ENCODE measurements at places on chromosomes 11 and 22.

GRCh38 chr11:104343578-104343977 is 179.6 kb upstream of the PDGFD start:
- no peak for DNase-seq

GRCh38 chr11:33697997-33698396 is 2.6 kb downstream of the C11orf91 start:
- no peak for DNase-seq

GRCh38 chr11:132244846-132245245 is 874.4 kb downstream of the NTM start:
- no peak for DNase-seq

- DNase-seq: no peak
Observed at GRCh38 chr22:44661070-44661469, 40.9 kb upstream of the PRR5 start.

GRCh38 chr11:119030029-119030328 is 698 bp downstream of the SLC37A4 start:
- DNase-seq: peak; percentile 12

DNA sequence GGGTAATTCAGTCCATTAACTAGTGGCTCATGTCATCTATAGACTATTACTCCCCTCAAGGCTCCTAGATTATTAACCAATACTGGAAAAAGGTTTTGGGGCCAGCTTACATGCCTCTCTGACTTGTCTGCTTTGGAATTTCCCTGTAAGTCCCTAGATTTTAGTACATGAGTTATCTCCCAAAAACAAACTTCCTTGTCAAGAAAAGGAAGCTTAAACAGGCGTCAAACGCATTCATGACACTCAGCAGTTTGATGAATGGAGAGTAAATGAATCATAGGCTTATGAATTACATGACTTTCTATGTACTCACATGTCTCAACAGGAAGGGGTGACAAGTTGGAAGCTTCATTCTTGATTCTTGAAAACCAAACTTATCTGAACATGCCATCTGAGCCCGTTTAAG is 70.8 kb downstream of the BLID start:
- no peak for DNase-seq

DNA sequence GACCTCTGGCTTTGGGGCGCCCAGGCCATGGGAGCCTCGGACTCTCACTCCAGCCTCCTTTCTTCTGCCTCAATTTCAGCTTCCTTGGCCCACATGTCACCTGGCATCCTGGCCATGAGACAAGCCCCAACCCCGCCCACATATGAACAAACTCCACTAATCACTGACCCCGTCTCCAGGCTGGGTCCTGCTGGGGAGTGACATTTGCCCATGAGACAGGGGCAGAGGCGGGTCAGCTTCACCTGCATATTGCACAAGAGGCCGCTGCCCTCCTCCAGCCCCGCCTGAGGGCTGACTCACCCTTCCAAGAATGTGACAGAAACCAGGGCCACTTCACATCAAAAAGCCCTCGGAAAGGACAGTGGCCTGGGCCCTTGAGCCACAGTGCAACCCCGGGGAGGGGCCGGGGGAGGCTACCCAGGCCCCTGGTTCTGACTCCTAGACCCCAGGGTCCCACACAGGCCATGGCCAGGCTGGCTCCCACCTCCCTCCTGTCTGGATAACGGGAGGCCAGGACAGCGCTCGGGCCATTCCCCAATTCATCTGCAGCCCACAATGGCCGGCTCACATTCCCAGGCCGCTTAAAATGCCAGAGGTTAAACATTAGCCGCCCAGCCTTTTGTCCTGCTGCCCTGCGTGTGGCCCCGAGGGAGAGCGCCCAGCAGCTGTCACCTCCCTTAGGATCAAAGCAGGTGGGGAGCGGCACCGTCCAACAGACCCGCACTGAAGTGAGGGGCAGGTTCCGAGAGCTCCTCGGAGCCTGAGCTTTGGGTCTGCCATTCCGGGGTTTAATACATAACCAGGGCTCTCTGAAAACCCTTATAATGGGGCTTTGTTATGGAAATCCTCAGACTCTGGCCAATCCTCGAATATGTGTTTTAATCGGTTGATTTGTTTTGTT is 42.3 kb downstream of the TRMU start:
- no peak for DNase-seq

DNA sequence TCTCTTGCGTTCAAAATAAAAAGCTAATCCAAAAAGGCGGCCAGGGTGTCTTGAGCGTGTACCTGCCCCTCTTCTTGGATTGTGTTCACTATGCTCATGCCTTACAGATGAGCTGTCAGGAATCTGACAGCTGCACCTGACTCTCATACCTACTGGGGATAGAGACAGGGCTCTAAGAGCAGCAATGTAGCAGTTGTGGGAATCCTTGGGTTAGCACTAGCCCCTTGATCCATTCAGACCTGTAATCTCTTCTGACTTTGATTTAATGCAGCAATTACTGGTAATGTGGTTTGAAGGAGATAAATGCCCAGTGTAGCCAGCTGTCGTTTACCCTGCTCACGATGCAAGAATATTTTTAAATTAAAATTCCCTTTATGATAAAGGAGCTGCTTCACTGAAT is 145.8 kb downstream of the APOL5 start:
- DNase-seq: no peak

DNA sequence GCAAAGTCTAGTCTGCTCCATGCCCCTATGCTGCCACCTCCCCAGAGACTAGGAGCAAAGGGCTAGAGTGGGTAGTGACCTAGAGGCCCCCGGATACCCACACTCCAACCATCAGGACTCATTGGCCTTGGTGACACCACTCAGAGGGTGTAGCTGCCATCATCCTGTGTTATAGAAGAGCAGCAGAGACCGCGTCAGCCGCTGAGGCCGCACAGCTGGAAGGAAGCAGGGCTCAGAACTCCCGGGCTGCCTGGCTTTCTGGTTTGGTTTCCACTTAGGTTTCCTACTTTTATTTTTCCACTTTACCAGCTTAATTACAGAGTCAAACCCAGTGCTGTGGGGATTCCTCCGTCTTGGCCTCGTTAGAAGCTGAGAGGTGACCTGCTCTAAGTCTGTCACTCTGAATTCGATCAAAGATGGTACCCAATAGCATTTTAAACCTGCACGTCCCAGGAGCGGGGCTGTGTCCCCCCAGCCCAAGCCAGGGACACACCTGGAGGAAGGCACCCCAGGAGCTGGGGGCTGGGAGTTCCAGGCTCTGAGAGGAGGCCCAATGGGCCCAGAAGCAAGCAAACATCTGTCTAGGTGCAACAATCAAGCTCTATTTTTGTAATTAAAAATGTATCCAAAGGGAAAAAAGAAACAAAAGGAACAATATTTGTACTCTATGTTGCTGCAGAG is 2.1 kb upstream of the CDKN1C start:
- no peak for DNase-seq

DNA sequence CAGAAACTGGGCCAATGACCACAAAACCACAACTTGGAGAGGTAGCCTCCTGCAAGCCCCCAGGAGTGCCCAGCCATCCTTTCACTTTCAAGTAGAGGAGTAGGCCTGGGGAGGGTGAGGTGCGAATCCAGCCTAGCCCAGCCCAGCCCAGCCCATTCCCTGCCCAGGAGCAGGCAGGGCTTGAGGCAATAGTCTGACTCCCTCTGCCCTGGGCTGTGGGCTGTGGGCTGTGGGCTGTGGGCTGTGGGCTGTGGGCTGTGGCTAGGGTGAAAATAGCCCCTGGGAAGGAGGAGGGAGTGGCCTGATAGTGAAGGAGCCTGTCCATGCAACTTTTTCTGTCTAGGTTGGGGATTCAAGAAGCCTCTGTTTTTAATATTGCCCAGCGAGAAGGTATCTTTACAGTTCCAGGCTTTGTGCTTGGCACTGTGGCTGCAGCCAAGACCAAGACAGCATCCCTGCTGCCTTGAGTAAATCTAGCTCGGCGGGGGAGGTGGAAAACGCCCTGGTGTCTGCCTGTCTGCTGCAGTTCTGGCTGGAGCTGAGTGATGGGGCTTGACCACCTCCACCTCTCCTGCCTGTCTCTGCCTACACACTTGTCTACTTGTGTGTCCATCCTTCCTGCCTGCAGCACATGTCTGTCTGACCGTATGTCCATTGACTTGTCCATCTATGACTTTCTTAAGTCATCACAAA is 40.7 kb downstream of the LMO1 start:
- no peak for DNase-seq

DNA sequence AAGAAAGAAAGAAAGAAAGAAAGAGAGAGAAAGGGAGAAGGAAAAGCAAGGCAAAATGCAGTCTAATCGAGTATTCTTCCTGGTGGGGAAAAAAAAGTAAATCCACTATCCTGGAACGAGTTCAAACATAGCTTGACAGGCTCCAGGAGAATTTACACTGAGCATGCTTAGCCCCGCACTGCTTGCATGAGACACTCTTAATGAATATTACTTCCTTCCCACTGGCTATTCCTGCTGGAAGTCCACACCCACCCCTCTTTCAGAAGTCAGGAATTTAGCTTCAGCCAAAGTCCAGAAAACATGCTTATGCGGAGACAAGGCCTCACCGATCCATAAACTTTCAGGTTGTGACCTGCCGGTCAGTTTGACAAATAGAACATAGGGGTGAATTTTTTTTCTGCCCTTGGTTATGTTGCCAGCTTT is 251.8 kb upstream of the BLID start:
- no peak for DNase-seq

DNA sequence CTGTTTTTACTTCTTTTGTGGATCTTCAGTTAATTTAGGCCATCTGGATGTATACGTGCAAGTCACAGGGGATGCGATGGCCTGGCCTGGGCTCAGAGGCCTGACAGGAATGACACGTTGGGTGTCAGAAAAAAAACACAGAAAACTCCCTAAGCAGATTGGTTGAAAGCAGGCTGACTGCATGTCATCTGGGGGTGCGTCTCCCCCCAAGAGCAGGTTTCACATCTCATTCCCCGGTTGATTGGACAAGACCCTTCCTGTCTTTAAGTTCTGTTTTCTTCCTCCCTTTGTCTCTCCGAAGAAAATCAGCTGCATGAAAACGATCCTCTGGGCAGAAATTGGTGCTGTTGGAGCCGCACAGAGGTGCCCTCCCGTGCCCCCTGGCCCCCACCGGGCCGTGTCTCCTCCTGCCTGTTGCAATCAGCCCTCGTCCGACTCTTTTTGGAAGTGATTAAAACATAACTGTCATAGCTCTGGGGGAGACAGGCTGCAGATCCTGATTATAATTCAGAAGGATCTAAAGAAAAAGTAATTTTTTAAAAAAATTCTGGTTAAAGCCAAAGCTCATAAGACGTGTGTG is 71.8 kb upstream of the PARVG start:
- no peak for DNase-seq

DNA sequence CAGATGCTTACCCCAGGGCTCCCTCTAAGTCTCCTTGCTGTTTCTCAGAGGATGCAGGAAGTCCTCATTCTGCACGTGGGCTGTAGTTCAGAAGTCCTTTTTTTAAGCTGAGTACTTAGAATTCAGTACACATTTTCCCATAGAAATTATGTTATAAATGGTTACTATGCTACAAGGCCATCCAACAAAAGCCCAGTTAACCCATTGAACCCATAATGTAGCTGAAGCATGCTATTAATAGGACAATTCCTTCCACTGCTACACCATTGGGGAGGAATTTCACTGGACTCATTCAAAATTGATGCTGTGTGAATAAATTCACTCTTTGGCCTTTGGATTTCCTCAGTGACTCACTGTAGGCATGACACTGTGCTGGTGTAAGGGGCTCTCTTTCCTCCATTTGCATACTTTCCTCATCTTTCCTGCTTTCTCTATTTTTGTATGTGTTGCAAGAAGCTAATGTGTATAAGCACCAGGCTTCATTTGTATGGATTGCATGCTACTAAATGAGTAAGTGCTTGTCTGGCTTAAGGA is 148.0 kb downstream of the NTM start:
- DNase-seq: no peak

DNA sequence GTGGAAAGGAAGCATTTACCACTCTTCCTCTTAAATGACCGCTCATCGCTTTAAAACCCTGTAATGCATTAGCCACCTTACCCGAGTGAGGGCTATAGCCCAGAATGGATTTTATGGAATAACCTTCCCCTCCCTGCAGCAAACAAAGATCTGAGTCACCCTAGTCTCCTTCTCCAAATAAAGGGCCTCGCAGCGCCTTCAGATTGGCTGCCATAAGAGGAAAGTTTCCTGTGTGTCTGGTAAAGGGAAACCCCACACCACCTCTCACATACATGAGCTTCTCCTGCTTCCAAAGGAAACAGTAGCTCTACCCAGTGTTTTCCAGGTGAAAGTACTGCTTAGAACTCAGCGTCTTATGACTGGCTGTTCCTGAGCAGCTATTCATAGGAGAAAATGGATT is 47.8 kb downstream of the PPP2R1B start:
- DNase-seq: no peak

- no peak for DNase-seq
Observed at GRCh38 chr11:67561971-67562619, 21.5 kb upstream of the GSTP1 start.

GRCh38 chr11:34098813-34099212 is 6.6 kb upstream of the NAT10 start:
- no peak for DNase-seq

GRCh38 chr11:71078482-71078881 is 173.9 kb downstream of the SHANK2 start:
- no peak for DNase-seq

DNA sequence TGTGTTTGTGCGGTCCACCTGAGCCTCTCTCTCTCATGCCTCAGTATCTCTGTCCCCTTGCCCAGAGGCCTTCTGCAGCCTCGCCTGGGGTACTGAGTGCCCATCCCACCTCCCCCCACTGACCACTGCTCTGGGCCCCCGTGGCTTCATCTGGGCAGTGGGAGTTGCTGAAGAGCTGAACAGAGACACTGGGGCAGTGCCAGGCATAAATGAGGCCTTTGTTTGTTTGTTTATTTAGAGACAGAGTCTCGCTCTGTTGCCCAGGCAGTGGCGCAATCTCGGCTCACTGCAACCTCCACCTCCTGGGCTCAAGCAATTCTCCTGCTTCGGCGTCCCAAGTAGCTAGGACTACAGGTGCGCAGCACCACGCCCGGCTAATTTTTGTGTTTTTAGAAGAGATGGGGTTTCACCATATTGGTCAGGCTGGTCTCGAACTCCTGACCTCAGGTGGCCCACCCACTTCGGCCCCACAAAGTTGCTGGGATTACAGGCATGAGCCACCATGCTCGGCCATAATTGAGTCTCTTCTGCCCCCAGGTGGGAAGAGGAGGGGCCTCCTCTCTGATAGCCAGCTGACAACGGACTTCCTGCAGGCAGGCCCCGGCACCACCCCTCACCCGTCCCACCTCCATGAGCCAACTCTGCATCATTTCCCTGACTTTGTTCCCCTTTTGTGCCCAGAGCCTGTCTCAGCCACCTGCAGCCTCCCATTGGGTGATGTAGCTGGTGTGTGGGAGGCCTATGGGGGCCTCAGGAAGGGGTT is 9.3 kb downstream of the CRYBB3 start:
- no peak for DNase-seq

GRCh38 chr11:68377389-68377795 is 65.0 kb downstream of the LRP5 start:
- DNase-seq: no peak

DNA sequence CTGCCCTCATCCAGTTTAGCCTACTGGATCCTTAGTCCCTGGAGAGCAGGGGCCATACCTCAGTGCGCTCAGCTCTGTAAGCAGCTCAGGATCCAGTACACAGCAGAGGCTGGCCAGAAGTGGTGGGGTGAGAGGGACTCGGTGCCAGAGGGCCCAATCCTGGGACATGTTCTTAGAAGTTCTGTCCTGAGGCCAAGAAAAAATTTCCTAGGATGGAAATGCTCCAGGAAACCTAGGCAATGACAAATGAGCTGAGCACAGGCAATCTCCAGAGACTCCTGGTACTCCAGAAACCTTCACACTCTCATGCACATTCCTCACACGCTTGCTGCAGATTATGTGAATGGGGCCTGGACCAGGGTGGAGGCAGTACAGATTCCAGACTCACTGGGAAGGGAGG is 89.6 kb downstream of the SERGEF start:
- no peak for DNase-seq
